Keratinocyte (primary cell): ENCODE measurements at places on chromosomes 5 and 9. TPM values are rescaled to one million over a fixed set of nuclear protein-coding genes. Genes with fewer than 3 reads are reported as not detected.

Gene SH3GL2
- 0.02 to 0.03 TPM in 2 of 3 replicates, not detected in the other for polyA plus RNA-seq

Gene OGN
- polyA plus RNA-seq, result not detected in 3 replicates

Gene SIT1
- not detected in 3 replicates for polyA plus RNA-seq

Gene TAF1L
- polyA plus RNA-seq, result 0.01 TPM in 1 of 3 replicates, not detected in the others

Gene MCC
- 20.0 to 27.4 TPM (median 24.6 TPM) in 3 replicates for polyA plus RNA-seq

DNA sequence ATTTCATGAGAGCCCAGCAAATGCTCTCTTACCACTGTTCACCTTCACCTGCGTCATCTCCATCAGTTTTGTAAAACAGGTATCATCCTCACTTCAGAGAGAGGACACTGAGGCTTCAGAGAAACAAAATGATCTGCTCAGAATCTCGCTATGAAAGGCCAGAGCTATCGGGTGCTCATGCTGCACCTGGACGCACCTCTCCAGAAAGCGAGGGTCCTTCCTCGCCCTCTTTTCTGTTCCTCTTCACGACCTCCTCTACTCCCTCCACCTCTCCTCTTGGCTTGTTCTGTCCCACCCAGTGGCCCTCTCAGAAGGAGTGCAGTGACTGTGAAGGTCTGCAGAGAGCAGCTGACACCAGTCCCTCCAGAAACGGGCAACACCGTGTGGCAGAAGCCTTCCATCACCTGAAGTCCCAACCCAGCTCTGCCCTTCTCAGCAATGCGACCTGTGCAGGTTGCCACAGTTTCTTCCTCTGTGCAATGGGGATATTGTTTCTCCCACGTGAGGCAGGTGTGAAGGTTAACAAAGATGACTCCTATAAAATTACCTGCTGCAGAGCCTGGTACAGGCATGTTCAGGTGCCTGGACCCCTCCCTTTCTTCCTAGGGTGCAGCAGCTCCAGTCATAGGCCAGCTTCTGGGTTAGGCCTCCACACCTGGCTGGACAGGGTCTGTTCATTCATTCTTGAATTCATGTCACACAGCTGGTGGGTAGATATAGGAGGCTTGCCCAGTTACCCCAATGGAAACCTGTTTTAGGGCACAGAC, 45.3 kb upstream of the ANGPTL2 start:
- peaks cover 26% of the 10 kb centered on the region for H3K4me1 ChIP-seq
- no peaks in the 10 kb centered on the region for H3K36me3 ChIP-seq
- DNase-seq, result no peak
- no peak overlapping the region for H3K4me3 ChIP-seq
- no peaks in the 10 kb centered on the region for H3K27me3 ChIP-seq
- no peak overlapping the region for H3K27ac ChIP-seq

DNA sequence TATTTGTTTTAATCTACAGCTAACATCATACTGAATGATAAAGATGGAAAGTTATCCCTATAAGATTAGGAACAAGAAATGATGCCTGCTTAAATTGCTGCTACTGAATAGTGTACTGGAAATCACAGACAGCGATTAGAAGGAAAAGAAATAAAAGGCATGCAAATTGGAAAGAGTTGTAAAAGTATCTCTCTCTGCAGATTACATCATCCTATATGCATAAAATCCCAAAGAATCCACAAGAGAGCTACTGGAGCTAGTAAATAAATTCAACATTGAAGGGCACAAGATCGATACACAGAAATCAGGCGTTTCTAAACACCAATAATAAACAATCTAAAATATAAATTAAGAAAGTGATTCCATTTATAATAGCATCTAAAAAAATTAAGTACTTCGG, 75.3 kb upstream of the SIMC1 start:
- H3K27me3 ChIP-seq, result no peaks in the 10 kb centered on the region
- H3K4me1 ChIP-seq, result peaks cover 8% of the 10 kb centered on the region
- H3K4me3 ChIP-seq, result no peak overlapping the region
- no peaks in the 10 kb centered on the region for H3K36me3 ChIP-seq
- H3K27ac ChIP-seq, result no peak overlapping the region
- no peak for DNase-seq

DNA sequence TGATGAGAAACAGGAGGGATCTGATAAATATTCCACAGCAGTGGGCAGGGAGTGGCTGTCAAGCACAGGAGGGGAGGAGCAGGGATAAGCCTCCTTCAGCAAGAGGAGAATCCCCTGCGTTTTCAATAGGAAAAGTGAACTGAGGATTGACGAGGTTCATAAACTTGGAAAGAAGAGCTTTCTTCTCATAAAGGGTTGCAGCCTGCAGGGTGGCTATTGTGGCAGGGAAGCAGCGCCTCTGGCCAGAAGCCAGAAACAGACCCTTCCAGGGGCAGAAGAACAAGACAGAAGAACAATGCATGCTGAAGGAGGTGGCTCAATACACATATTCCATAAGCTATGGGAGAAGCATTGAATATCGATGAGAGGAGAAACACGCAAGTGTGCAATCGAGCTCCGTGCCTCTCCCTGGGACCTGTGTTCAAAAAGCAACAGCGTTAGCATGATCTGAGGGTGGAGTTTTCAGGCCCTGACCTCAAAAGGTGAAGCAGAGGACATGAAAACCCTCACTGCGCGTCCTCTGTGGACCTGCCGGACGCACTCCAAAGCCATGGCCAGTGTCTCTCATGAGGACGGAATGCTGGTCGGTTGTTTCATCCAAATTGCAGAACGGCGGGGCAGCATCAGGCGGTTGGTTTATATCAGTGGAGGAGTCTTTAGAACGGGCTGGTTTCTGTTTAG, 67.6 kb downstream of the ANKRD33B start:
- H3K27me3 ChIP-seq, result no peaks in the 10 kb centered on the region
- peaks cover 18% of the 10 kb centered on the region for H3K4me1 ChIP-seq
- no peak overlapping the region for H3K27ac ChIP-seq
- no peaks in the 10 kb centered on the region for H3K36me3 ChIP-seq

DNA sequence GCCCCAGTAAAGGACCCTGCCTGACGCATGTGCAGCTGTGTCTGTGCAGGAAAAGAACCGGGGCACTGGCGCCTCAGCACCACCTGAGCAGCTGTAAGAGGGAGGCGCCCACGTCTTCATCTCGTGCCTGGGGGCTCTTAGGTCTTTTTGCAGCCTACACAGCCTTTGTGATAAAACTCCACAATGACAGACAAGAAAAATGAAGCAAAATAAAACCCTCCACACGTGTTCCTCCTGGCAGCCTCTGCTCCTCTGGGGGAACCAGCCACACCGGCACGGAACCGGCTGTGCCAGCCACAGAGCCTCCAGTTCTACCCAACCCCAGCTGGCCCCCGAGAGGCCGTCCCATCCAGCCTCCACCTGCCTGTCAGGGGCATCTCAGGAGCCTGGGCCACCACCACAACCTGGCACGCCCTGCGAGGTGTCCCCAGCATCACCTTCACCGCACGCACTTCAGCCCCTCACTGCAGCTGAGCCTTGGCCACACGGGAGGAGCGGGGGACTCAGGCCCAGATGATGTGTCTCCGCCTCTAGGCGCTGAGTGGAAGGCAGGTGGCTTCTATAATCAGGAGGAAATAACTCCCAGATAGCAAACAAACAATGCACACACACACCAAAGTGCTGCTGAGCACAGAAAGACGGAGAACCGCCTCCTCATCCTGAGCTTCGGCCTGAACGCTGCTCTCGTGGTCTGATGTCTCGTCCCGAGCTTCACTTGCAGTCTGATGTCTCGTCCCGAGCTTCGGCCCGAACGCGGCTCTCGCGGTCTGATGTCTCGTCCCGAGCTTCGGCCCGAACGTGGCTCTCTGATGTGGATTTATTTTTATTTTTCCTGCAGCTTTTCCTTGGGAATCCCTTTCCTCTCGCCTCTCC, 28.6 kb upstream of the NSMF start:
- H3K4me1 ChIP-seq, result no peaks in the 10 kb centered on the region
- no peak overlapping the region for H3K4me3 ChIP-seq
- H3K27me3 ChIP-seq, result no peaks in the 10 kb centered on the region
- DNase-seq, result no peak

DNA sequence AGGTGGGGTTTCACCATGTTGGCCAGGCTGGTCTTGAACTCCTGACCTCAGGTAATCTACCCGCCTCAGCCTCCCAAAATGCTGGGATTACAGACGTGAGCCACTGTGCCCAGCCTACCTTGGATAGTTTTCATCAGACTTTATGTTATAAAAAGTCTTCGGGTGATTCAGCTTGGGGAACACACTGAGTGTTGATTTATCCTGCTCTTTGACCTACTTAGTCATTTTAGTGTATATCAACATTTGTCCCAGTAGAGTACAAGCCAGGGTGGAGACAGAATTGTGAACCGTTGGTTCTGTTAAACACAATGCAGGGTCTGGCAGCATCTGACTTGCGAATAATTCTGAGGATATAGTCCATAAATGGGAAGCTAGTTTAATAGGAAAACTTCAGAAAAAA, 39.7 kb downstream of the NFX1 start:
- peaks cover 30% of the 10 kb centered on the region for H3K36me3 ChIP-seq
- no peak overlapping the region for H3K4me3 ChIP-seq
- no peak overlapping the region for H3K27ac ChIP-seq
- no peak for DNase-seq

- no peak overlapping the region for H3K27ac ChIP-seq
- H3K36me3 ChIP-seq, result no peaks in the 10 kb centered on the region
- H3K4me3 ChIP-seq, result no peak overlapping the region
- DNase-seq, result no peak
- peaks cover 15% of the 10 kb centered on the region for H3K4me1 ChIP-seq
- no peaks in the 10 kb centered on the region for H3K27me3 ChIP-seq
Measured at GRCh38 chr9:135512904-135513303, 8.3 kb upstream of the LCN1 start.

DNA sequence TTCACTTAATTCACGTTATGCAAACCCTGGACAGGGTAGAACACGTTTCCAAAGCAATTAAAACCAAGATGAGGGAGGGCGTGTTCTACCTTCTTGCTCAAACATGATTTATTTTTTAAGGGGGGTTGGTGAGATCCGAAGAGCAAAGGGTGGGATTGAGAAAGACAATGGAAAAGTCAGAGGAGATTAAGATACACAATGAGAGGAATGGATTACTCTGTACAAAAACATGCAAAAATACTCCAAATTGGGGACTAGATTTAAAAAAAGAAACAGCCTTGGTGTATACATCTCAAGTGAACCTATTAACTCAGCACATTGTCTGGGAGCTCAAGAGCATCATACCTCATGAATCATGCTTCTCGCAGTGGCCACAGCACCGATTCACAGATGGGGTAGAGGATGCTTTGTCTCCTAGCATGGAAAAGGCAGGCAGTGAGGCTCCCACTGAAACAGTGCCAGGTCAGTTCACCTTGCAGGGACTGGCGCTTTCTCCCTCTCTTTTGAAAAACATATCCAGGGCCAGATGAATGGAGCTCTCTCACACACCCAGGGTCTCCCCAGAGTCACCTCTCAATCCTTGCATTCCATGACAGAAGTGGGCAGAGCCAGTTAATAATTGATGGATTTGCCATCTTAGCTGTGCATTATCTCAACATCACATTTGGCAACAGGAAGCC, 459.7 kb downstream of the BNC2 start:
- H3K4me3 ChIP-seq, result no peak overlapping the region
- no peaks in the 10 kb centered on the region for H3K36me3 ChIP-seq
- no peaks in the 10 kb centered on the region for H3K27me3 ChIP-seq
- no peak overlapping the region for H3K27ac ChIP-seq
- H3K4me1 ChIP-seq, result peaks cover 13% of the 10 kb centered on the region
- no peak for DNase-seq

DNA sequence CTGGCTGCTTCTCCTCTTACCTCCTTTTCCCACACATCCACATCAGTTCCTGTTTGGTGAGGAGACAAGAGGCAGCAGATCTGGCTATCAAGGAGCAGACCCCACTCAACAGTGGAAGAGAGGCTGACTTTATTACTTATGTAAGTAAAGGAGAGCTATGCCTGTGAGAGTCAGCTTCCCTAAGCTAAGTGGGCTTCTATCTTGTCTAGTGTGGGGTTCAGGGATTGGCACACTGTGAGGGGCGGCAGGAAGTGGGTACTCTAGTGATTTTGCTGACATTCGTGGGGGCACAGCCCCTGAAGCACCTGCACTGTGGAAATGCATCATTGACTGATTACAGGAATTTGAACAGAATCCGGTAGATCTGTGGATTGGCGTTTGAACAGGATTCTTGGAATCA, 163.5 kb upstream of the IRX1 start:
- no peak overlapping the region for H3K27ac ChIP-seq
- no peaks in the 10 kb centered on the region for H3K27me3 ChIP-seq
- H3K4me3 ChIP-seq, result no peak overlapping the region
- H3K36me3 ChIP-seq, result no peaks in the 10 kb centered on the region
- H3K4me1 ChIP-seq, result no peaks in the 10 kb centered on the region
- no peak for DNase-seq

GRCh38 chr9:33170464-33171415, 3.6 kb upstream of the B4GALT1 start:
- no peak for DNase-seq
- H3K4me3 ChIP-seq, result no peak overlapping the region
- no peaks in the 10 kb centered on the region for H3K36me3 ChIP-seq
- no peak overlapping the region for H3K27ac ChIP-seq

DNA sequence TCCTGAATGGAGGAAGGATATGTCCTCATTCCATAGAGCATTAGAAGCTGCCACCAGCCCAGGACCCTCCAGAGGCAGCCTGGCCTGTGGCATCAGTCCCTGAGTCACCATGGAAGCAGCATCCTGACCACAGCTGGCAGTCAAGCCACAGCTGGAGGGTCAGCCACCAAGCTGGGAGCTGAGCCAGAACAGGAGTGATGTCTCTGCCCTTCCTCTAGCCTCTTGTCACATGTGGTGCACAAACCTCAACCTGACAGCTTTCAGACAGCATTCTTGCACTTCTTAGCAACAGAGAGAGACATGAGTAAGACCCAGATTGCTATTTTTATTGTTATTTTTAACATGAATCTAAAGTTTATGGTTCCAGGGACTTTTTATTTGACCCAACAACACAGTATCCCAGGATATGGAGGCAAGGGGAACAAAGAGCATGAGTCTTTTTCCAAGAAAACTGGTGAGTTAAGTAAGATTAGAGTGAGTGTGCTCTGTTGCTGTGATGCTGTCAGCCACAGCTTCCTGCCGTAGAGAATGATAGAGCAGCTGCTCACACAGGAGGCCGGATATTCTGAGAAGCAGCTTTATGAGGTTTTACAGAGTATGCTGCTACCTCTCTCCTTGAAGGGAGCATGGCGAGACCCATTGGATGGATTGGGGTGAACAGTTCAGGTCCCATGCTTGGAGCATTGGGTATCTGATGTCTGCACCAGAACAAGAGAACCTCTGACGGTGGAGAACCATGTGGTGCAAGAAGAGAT, 13.0 kb upstream of the CYFIP2 start:
- no peaks in the 10 kb centered on the region for H3K36me3 ChIP-seq
- no peak overlapping the region for H3K4me3 ChIP-seq
- H3K27ac ChIP-seq, result no peak overlapping the region
- no peak for DNase-seq

DNA sequence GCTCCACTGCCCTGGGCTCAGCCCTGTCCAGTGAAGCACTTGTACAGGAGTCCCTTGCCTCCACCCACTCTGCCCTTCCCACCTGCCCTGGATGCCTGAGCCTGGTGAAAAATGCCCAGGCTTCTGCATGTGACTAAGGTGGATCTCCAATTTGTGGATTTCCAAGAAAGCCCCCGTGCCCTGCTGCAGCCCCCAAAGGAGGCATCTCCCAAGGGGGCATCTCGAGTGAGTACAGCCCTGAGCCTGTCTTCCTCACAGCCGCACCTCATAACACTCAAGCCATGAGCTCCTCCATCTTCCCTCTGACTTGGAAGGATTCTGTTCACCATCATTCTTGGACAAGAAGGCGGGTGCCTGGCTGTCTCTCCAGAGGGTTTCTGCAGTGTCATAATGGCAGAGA, 158.0 kb upstream of the PPP1R26 start:
- DNase-seq, result no peak
- no peak overlapping the region for H3K4me3 ChIP-seq
- no peaks in the 10 kb centered on the region for H3K27me3 ChIP-seq
- no peak overlapping the region for H3K27ac ChIP-seq
- H3K36me3 ChIP-seq, result no peaks in the 10 kb centered on the region

GRCh38 chr5:53478411-53479044, 1.9 kb upstream of the FST start:
- H3K4me3 ChIP-seq, result peak overlapping the region; percentile 100
- no peak for DNase-seq
- H3K36me3 ChIP-seq, result peaks cover 12% of the 10 kb centered on the region
- peaks cover 12% of the 10 kb centered on the region for H3K4me1 ChIP-seq
